ENCODE measurements at places on chromosomes 6 and 20. TPM values are rescaled to one million over a fixed set of nuclear protein-coding genes. Genes with fewer than 3 reads are reported as not detected.

Gene CALHM6
- 2.3 TPM for total RNA-seq

Gene SLC22A16
- not detected for total RNA-seq

Gene MOG
- total RNA-seq = not detected

Gene TDRD6
- 0.03 TPM for total RNA-seq

Gene AVP
- total RNA-seq = 0.59 TPM

Gene MAP7
- total RNA-seq = 0.61 TPM

Gene DEFB110
- total RNA-seq = not detected

Gene ADA
- 33.3 TPM for total RNA-seq

GRCh38 chr20:21378259-21378658 is 19.1 kb downstream of the NKX2-4 start:
- no peaks in the 10 kb centered on the region for H3K27me3 ChIP-seq
- H3K4me3 ChIP-seq = no peak overlapping the region
- H3K36me3 ChIP-seq = peaks cover 33% of the 10 kb centered on the region
- no peak for DNase-seq
- no peaks in the 10 kb centered on the region for H3K4me1 ChIP-seq
- no peak overlapping the region for H3K27ac ChIP-seq

DNA sequence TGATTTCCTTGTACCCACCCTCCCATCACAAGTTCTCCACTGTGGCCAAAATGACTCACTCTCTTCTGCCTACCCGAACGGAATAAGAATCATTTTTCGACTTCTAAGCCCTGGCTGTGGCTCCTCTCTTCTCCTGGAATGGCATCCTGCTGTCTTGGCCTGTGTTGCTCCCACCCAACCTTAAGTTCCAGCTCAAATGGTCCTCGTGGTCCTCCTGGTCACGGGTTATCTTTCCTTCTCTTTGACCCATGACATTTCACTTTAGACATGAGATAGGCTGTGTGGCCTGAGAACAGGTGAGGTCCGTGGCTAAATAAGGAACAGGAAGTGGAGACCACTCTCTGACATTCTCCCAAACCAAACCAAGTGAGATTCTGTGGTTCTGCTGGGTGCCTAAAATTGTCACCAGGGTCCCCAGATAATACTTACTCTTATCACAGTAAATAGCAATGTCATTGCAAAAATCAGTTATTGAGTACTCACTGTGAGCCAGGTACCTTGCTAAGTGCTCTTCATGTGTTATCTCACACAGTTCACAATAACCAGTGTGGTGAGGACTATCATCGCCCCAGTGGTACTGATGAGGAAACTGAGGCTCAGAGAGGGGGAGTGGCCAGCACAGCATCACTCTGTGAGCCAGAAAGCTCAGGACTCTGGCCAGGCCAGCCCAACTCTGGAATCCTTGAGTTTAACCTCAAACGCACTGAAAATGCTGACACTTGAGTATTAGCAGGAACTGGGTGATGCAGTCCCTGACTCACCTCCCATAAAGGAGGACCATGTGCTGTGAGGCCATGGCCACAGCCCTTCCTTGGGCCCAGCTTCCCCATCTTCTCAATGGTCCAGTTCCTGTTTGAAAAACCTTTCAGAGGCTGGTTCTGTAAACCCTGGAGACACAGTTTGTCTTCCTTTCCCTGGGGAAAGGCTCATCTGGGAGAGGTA is 74.8 kb upstream of the SIRPA start:
- no peak for DNase-seq
- H3K4me1 ChIP-seq = peaks cover 14% of the 10 kb centered on the region
- H3K27ac ChIP-seq = no peak overlapping the region
- H3K27me3 ChIP-seq = no peaks in the 10 kb centered on the region
- H3K4me3 ChIP-seq = no peak overlapping the region

GRCh38 chr6:89992818-89993217 is 98.5 kb downstream of the GJA10 start:
- H3K36me3 ChIP-seq = no peaks in the 10 kb centered on the region
- no peak overlapping the region for H3K4me3 ChIP-seq
- H3K27ac ChIP-seq = no peak overlapping the region
- no peaks in the 10 kb centered on the region for H3K27me3 ChIP-seq
- H3K4me1 ChIP-seq = no peaks in the 10 kb centered on the region

DNA sequence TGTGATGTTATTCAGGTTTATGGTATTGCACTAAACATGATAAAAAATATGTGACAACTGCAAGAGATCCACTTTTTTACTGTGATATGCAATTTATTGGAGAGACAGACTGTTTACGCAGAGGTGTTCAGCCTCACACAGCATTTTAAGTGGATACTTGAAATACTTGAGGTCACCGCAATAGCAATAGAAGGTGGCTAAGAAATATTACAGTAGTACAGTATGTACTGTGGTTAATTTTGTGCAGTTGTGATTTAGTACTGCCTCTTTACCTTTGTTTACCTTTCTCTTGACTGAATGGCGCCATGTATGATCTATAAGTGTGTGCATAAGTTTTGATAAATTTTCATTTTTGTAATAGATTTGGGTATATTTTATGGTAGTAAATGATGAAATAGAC is 17.4 kb downstream of the MACROD2 start:
- H3K4me3 ChIP-seq = no peak overlapping the region
- no peaks in the 10 kb centered on the region for H3K27me3 ChIP-seq
- H3K36me3 ChIP-seq = no peaks in the 10 kb centered on the region
- H3K4me1 ChIP-seq = no peaks in the 10 kb centered on the region
- no peak for DNase-seq
- H3K27ac ChIP-seq = no peak overlapping the region

- H3K27ac ChIP-seq = no peak overlapping the region
- H3K27me3 ChIP-seq = no peaks in the 10 kb centered on the region
- H3K36me3 ChIP-seq = no peaks in the 10 kb centered on the region
- H3K4me3 ChIP-seq = no peak overlapping the region
- no peak for DNase-seq
- no peaks in the 10 kb centered on the region for H3K4me1 ChIP-seq
These were observed 205.6 kb downstream of the UST start for GRCh38 chr6:148952147-148953035.

- H3K36me3 ChIP-seq = peaks cover 10% of the 10 kb centered on the region
- H3K27me3 ChIP-seq = no peaks in the 10 kb centered on the region
- H3K4me1 ChIP-seq = peaks cover 33% of the 10 kb centered on the region
- DNase-seq = no peak
- no peak overlapping the region for H3K4me3 ChIP-seq
- H3K27ac ChIP-seq = no peak overlapping the region
These were observed 87.6 kb downstream of the ASXL1 start for GRCh38 chr20:32445539-32446273.

- no peak overlapping the region for H3K4me3 ChIP-seq
- H3K36me3 ChIP-seq = no peaks in the 10 kb centered on the region
- DNase-seq = no peak
- no peak overlapping the region for H3K27ac ChIP-seq
These were observed 2.3 kb upstream of the OCSTAMP start for GRCh38 chr20:46552460-46553420.

DNA sequence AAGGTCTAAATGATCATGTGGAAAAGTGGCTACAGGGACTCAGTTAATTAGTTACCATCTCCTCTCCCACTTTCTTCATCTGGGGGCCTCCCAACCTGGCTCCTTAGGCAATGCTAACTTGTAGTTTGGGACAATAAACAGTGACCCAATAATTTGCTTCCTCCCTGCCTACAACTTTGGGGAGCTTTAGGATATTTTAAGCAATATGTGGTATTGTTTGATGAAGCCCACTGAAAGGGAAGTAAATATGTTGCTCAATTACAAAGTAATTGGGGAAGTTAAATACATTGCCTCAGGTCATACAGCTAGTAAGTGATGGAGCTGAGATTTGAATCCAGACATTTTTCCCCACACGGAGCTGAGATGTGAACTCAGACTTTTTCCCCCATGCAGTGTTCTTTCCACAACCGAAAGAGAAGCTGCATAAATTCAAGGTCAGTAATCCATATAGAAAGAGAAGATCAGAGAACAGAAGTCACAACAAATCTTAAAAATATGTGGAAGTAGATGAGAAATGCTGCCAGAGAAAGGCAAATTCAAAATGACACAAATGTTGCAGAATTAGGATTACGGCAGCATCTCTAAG is 26.6 kb downstream of the ZHX3 start:
- H3K27ac ChIP-seq = no peak overlapping the region
- H3K4me1 ChIP-seq = no peaks in the 10 kb centered on the region
- H3K36me3 ChIP-seq = no peaks in the 10 kb centered on the region
- H3K27me3 ChIP-seq = no peaks in the 10 kb centered on the region

GRCh38 chr6:133242637-133243585 is 1.8 kb downstream of the EYA4 start:
- no peak overlapping the region for H3K4me3 ChIP-seq
- no peak for DNase-seq
- peaks cover 29% of the 10 kb centered on the region for H3K27me3 ChIP-seq

GRCh38 chr6:7954477-7955200 is 44.1 kb upstream of the TXNDC5 start:
- H3K27me3 ChIP-seq = peaks cover 3% of the 10 kb centered on the region
- DNase-seq = no peak
- H3K36me3 ChIP-seq = no peaks in the 10 kb centered on the region
- H3K4me3 ChIP-seq = no peak overlapping the region

DNA sequence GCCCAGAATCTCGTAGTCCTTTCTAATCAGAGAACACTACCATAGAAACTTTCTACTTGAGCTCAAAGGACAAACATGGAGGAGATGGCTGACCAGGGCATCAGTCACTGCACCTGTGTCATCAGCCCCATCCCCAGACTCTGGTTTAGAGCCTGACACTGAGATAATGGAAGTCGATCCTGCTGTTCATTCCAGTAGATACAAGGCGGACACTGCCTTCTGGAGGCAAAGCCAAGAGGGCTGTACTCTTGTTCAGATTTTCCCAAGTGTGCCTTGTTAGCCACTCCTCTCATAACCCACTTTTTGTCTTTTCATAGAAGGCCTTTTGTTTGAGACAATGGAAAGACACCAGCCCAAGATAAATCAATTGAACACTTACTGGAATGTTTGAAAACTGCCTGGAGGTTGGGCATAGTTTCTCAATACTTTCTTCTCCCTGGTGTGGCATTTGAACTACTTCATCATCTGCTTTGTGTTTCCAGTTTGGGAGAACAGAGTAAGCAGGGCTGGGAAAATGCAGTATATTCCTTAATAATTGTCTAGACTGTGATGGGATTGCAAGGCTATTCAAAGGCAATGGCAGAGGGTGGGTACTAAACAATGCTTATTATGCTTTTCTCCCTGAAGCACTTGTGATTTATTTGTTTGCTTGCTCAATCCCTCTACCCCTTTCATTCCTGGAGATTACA is 99.7 kb downstream of the CLIC5 start:
- no peak overlapping the region for H3K4me3 ChIP-seq
- no peaks in the 10 kb centered on the region for H3K4me1 ChIP-seq
- no peaks in the 10 kb centered on the region for H3K36me3 ChIP-seq
- DNase-seq = no peak
- no peak overlapping the region for H3K27ac ChIP-seq

DNA sequence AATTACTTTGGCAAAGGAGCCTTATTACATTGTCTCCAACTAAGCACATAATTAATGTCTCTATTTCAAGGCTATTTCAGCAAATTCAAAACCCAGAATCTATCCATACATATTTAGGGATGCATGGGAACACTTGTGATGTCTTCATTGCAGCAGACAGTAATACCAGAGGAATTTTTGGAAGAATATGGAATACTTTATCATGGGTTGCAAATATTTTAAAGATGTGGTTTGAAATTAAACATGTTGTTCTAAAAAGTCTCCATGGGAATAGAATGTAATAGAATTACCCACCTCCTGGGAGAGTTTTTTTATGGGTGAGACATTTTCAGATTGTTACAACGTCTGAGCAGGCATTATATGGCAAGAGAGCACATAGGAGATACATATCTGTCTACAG is 170.8 kb downstream of the KCNQ5 start:
- H3K27me3 ChIP-seq = no peaks in the 10 kb centered on the region
- no peak overlapping the region for H3K27ac ChIP-seq
- no peaks in the 10 kb centered on the region for H3K36me3 ChIP-seq
- H3K4me1 ChIP-seq = no peaks in the 10 kb centered on the region

DNA sequence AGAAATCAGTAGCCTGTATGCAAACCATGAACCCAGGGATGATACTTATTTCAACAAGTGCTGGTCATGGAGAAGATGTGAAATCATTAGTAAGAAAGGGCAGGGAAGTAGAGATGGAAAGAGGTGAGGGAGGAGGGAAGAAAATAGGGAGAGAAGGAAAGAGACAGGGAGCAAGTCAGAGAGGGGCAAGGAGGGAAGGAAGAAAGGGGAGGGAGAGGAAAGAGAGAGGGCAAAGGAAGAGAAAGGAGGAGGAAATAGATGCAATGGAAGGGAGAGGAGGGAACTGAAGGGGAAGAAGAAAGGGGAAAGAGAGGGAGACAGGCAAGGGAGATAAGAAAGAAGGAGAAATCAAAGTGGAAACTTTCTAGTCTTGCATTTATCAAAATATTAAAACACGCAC is 195.1 kb downstream of the KIF16B start:
- no peak for DNase-seq
- H3K27me3 ChIP-seq = no peaks in the 10 kb centered on the region
- H3K4me1 ChIP-seq = no peaks in the 10 kb centered on the region
- H3K4me3 ChIP-seq = no peak overlapping the region
- no peak overlapping the region for H3K27ac ChIP-seq

DNA sequence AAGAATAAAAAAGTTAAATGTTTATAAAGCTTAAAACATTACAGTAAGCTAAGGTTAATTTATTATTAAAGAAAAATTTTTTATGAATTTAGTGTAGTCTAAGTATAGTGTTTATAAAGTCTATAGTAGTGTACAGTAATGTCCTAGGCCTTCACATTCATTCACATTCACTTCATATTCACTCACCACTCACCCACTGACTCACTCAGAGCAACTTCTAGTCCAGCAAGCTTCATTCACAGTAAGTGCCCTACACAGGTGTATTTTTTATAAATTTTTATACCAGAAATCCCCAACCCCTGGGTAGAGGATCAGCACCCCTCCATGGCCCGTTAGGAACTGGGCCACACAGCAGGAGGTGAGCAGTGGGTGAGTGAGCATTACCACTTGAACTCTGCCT is 24.3 kb upstream of the ADGRF1 start:
- no peaks in the 10 kb centered on the region for H3K27me3 ChIP-seq
- H3K36me3 ChIP-seq = no peaks in the 10 kb centered on the region
- no peak overlapping the region for H3K27ac ChIP-seq

DNA sequence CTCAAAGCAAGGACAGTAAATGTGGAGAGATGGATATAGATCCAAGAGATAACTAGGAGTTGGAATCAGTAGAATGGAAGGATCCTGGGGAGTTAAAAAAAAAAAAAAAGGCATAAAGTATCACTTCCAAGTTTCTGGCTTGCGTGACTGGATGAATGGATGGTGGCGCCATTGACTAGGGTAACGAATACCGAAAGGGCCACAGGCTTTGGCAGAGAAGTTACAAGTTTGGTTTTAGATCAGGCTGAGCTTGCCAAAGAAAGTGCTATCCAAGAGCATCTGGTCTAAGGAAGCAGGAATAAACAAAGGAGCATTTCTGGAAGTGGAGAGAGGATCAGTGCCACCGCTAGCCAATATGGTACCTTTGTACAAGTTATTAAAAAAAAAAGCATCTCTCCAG is 17.5 kb downstream of the L3MBTL1 start:
- H3K4me3 ChIP-seq = no peak overlapping the region
- H3K27me3 ChIP-seq = peaks cover 4% of the 10 kb centered on the region
- no peaks in the 10 kb centered on the region for H3K4me1 ChIP-seq
- H3K36me3 ChIP-seq = no peaks in the 10 kb centered on the region
- H3K27ac ChIP-seq = no peak overlapping the region
- no peak for DNase-seq

- peaks cover 15% of the 10 kb centered on the region for H3K4me1 ChIP-seq
- H3K36me3 ChIP-seq = no peaks in the 10 kb centered on the region
- no peak overlapping the region for H3K4me3 ChIP-seq
These were observed 2.1 kb upstream of the TBXT start for GRCh38 chr6:166169549-166170421.

GRCh38 chr20:44424039-44424495 is 51.6 kb upstream of the TTPAL start:
- H3K4me3 ChIP-seq = no peak overlapping the region
- H3K27ac ChIP-seq = no peak overlapping the region
- no peak for DNase-seq
- H3K27me3 ChIP-seq = peaks cover 16% of the 10 kb centered on the region

Measured in T-cell (primary cell).